ENCODE measurements at places on chromosomes 5 and 9. TPM values are rescaled to one million over a fixed set of nuclear protein-coding genes. Genes with fewer than 3 reads are reported as not detected.

Gene ANKRD55
- 10.3 TPM for total RNA-seq

Gene FOXI1
- total RNA-seq = not detected

Gene LRRC26
- total RNA-seq = not detected

Gene SPATA31C1
- not detected for total RNA-seq

Gene ANKRD33B
- total RNA-seq = 3.7 TPM

Gene IL13
- total RNA-seq = 2.8 TPM

Gene MPDZ
- not detected for total RNA-seq

Gene RORB
- total RNA-seq = not detected

Gene CNTFR
- total RNA-seq = not detected

Gene PCDHA4
- total RNA-seq = not detected

Gene GABRA1
- total RNA-seq = not detected

Gene ZER1
- total RNA-seq = 21.3 TPM

Gene SNCAIP
- not detected for total RNA-seq

DNA sequence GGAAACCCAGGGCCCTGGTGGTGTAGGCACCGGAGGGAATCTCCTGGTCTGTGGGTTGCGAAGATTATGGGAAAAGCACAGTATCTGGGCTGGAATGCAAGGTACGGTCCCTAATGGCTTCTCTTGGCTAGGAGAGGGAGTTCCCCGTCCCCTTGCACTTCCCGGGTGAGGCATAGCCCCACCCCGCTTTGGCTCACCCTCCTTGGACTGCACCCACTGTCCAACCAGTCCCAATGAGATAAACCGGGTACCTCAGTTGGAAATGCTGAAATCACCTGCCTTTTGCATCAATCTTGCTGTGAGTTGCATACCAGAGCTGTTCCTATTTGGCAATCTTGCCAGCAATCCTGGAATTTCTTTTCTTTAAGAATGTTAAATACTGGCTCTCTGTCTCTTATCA lies 1429.1 kb downstream of the MAT2B start:
- no peak for DNase-seq

GRCh38 chr9:130128251-130128650 lies 44.0 kb upstream of the NCS1 start:
- peak; percentile 89 for DNase-seq

- no peak for DNase-seq
Observed at GRCh38 chr9:93010704-93011103, 47.8 kb upstream of the SUSD3 start.

DNA sequence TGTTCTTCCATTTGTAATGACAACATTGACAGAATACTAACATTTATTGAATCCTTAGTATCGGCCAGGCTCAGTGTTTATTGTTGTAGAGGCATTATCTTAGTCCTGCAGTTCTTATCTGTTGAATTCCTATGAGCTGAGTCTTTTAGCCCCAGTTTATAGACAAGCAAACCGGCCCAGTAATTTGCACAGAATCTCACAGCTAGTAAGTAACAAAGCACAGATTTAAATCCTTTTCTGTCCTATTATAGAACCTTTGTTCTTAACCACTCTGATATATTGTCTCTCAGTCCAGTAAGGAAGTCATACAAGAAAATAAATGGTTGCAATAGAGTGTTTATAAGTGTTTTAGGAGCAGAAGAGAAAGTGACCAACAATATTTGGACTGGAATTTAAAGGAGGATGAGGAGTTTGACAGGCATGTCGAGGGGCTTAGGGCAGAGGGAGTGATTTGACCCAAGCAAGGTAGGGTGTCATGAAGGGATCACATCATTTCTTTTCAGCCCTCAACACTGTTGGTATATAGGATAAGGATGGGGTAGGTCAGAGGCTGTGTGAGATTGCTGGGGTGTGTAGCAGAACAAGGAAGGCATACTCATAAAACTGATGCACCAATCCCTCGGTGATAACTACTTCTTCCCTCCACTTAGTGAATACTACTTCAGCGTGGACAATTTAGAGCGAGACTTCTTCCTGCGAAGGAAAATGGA lies 39.5 kb downstream of the LARP1 start:
- DNase-seq = no peak

- DNase-seq = no peak
Observed at GRCh38 chr9:12816656-12817101, 41.9 kb downstream of the LURAP1L start.

DNA sequence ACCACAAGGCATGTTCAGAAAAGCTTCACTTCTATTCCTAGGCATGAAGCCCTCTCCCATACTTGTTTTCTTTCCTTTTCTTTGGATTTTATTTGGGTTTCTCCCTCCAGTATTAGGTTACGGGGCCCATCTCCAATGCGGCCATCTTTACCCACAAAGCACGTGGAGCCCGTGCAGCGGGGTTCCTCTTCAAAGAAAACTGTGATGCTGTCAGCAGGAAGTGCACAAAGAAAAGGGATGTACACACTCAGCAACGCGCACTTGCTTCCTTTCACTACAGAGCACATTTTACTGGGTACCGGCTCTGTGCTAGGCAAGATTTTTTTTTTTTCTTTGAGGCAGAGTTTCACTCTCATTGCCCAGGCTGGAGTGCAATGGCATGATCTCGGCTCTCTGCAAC lies 106.6 kb downstream of the COL23A1 start:
- peak; percentile 66 for DNase-seq

DNA sequence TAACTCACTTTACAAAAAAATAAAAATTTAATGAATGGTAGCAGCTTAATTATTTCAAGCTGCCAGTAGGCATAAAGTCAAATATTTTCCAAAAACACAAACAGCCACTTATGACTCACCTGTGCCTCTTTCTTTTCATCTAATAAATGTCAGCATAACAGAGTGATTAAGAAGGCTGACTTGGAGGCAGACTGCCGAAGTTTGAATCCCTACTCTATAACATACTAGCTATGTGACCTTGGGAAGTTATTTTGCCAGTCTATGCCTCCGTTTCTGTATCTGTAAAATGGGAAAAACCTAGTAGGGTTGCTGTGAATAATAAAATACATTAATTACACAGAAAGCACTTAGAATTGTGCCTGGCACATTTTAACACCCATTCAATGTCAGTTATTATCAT lies 33.8 kb downstream of the FANCC start:
- DNase-seq = no peak

DNA sequence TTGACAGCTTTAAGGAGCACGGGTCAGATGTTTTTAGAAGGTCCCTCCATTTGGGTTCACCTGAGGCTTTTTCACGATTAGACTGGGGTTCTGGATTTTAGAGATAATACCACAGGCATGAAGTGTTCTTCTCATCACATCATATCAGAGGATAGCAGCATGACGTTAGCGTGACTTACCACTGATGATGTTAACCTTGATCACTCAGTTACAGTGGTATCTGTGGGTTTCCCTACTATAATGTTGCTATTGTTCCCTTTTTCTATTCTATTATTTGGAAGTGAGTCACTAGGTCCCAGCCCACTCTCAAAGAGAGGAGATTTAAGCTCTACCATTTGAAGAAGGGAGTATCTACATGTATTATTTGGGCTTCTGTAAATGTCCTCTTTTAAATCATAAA lies 300.0 kb downstream of the MAST4 start:
- DNase-seq = no peak

DNA sequence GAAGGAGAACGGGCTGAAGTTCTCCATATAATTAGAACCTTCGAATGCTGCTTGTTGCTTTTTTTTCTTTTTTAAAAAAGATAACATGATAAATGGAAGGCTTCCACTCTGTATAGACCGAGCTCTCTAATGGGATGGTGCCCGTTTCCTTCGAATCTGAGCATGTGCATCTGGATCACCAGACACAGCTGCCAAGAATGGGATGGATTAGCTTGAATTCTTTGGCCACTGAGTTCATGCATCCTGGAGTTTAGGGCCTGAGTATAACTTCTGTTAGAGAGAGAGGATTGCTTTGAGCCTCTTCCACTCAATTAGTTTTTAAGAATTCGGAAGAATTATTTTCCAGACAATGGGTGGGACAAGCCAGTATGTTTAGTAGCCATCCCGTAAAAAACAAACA lies 93.7 kb upstream of the GDNF start:
- DNase-seq = no peak

DNA sequence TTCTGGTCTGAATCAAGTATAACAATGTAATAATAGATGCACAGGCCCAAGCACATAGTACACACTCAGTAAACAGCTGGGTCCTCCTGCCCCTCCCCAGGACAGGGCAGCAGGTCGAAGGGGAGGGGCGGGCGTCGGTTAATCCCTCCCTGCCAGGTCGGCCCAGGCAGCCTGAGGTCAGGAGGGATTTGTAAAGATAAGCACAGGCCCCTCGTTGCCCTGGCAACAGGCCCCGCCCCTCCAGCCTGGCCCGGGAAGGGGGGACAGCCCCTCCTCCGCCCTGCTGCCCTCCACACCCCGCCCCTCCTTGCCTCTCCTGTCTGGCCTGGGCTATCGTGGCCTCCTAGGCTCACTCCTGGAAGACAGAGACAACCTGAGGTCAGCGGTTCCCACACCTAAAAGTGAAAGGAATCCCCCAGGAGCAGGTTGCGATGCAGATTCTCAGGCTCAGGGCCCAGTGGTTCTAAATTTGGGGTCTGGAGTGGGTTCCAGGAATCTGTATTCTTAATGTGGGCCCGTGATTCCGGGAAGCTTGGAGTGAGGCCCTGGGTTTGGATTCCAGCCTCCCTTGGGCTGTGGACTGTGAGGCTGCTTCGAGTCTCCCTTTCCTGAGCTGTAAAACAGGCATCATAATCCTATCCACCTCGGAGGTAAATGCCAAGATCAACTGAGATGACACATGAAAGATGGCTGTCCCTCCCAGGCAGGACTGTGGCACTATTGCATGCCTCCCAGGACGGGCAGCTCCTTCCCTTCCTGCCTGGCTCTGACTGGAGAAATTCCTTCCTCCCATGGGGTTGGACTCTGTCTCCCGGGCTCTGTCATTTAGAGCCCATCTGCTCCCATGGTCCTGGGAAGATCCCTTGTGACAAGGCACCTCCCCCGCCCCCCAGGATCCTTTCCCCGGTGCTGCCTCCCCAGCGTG lies 4.4 kb downstream of the CRB2 start:
- peak; percentile 55 for DNase-seq

GRCh38 chr5:96391921-96392320 lies 41.1 kb downstream of the PCSK1 start:
- DNase-seq = no peak

- peak; percentile 43 for DNase-seq
Observed at GRCh38 chr5:170312666-170313065, 15.1 kb upstream of the LCP2 start.

- no peak for DNase-seq
Observed at GRCh38 chr9:128727640-128728248, 3.8 kb upstream of the ZDHHC12 start.

DNA sequence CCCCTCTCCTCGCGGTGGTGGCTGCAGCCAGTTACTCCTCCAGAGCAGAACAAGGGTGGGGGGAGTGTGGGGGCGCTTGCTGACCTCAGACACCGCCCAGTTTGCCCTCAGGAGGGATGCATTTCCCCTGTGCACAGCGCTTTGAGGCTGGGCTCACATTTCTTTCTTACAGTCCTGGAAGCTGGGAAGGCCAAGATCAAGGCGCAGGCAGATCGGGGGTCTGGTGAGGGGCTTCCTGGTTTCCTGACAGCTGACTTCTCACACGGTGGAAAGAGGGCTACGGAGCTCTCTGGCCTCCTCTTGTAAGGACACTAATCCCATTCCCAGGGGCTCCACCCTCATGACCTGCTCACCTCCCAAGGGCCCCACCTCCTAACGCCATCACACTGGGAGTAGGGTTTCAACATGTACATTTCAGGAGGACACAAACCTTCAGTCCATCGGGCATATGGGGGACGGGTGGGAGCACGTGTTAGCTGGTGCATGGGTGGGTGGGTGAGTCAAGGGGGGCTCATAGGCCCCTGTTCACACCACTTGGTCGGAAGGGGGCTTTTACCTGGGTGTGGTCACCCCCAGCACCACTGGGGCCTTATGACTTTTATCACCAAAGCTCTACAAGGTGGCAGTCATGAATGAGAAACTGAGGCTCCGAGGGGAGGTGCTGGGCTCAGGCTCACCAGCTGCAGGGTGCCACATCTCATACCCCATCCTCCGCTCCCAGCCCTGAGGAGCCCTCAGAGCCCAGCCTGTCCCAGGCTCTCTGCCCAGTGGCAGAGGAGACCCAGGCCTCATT lies 7.7 kb upstream of the SCGB3A1 start:
- DNase-seq = no peak

GRCh38 chr5:91830361-91830953 lies 447.3 kb upstream of the ARRDC3 start:
- DNase-seq = no peak

- no peak for DNase-seq
Observed at GRCh38 chr9:4152101-4152600, 147.7 kb downstream of the GLIS3 start.

DNA sequence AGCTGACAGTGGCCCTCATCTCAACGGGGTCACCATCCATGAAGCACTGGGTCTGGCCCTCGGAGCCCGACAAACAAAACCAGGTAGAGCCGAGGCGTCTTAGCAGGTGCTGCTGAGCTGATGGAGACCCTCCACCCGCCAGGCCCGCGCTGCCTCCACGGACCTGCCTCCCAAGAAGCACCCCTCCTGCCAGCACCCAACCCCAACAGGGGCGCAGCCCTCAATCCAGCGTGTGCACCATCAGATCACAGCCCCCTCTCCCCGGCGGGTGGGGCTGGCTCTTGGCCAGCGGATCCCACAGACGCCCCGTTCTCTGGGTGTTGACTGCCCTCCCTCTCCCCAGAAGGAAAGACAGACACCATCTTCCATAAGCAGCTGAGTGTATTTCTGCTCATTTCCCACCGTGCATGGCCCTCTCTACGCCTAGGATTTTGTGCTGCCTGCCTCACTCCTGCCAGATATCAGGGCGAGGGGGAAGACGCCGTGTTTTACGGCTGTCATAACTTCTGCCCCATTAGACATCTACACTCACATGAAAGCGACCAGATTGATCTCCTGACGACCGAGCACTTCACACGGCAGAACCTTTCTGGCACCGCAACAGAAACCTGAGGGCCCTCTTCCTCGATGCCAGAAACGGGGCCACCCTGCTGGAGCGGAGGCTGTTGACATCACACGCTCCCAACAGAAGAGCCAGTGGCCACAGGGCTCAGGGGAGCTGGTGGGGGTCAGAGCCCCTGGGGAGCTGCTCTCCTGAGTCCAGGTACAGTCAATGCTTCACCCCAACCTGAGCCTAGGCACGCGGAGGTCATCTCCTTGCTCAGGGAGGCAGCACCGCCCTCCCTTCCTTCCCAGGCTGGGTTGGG lies 12.4 kb downstream of the NACC2 start:
- DNase-seq = no peak

- DNase-seq = no peak
Observed at GRCh38 chr5:159553792-159554191, 223.5 kb upstream of the IL12B start.
